ENCODE measurements at places on chromosomes 3 and 15. TPM values are rescaled to one million over a fixed set of nuclear protein-coding genes. Genes with fewer than 3 reads are reported as not detected.

Gene KATNBL1
- 51.6 TPM for total RNA-seq

DNA sequence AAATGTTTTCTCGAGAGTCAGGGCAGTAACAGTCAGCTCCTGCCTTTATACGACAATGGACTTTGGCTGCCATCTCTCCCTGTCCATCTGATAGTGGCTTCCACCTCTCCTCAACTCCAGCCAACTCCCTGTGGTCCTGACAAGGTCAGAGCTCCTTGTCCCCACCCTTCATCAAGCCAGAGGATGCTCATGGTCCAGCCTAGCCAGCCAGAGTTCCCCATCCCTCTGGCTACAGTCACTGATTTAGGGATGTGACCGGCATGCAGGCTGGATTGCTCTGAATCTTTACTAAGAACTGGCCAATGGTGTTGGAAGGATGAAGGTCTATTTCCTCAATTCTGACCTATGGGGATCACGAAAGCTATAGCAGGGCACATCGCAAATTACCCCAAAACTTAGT, 156.1 kb downstream of the OR4M2 start:
- H3K36me3 ChIP-seq = no peaks in the 10 kb centered on the region
- no peaks in the 10 kb centered on the region for H3K27me3 ChIP-seq
- no peaks in the 10 kb centered on the region for H3K4me1 ChIP-seq
- H3K27ac ChIP-seq = no peak overlapping the region

GRCh38 chr3:22121068-22121701, 370.2 kb upstream of the ZNF385D start:
- H3K27ac ChIP-seq = no peak overlapping the region
- no peak for DNase-seq
- H3K4me3 ChIP-seq = no peak overlapping the region
- H3K4me1 ChIP-seq = no peaks in the 10 kb centered on the region
- no peaks in the 10 kb centered on the region for H3K27me3 ChIP-seq

DNA sequence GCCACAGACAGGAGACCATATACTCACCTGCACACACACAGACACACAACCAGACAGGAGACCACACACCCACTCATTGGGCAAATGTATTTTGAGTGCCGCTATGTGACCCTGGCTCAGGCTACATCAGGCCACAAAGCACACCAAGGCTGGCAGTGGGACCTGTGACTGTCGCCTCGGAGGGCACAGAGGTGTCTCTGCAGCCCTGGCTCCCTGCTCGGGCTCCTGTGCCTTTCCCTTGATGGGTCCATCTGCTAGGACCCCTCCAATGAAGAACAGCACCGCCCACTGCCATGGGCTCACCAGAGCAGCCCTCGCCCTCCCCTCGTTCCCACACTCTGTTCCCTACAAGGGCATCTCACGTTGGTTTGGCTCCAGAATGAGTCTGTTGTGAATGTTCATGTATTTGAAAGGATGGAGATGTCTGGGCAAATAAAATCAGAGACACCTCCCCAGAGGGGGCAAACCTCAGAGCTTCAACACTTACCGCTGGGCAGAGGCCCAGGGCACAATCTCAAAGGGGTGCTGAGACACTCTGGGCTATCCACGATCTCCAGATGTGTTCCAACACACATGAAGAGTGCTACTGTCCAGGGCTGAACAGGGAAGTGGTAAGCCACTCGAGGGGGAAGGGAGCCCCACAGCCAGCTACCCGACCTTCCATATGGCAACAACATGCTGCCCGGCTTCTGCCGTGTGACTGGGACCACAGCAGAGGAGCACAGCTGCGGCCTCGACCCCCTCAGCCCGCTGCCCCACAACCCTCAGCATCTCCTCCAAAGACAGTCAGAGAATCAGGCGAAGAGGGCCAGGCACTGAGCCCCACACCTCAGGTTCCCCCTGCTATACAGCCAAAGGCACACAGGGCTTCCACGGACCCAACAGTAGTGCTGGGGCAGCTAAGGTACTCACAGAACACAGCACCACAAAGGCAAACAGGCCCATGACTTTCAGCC, 74.9 kb downstream of the OCA2 start:
- H3K36me3 ChIP-seq = no peaks in the 10 kb centered on the region
- no peak overlapping the region for H3K4me3 ChIP-seq
- H3K4me1 ChIP-seq = peaks cover 25% of the 10 kb centered on the region
- no peak for DNase-seq

DNA sequence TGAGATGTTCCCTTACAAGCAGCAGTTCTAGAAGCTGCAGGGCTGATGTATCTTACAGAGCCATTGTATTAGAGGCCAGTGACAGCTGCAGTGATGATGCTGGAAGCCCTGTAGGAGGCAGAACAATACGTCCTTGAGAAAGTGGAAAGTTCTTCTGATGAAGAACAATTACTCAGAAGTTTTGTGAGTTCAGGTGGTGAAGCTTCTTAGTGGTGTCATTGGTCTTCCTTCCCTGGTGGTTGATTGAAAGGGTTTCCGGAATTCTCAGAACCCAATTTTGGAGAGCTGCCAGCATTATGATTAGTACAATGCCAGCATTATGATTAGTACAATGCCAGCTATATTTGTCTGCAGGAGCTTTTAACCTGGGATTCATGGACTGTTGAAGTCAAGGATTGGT, 356.4 kb downstream of the MFSD1 start:
- no peak overlapping the region for H3K4me3 ChIP-seq
- no peaks in the 10 kb centered on the region for H3K4me1 ChIP-seq
- DNase-seq = no peak
- H3K27me3 ChIP-seq = no peaks in the 10 kb centered on the region
- H3K27ac ChIP-seq = no peak overlapping the region

DNA sequence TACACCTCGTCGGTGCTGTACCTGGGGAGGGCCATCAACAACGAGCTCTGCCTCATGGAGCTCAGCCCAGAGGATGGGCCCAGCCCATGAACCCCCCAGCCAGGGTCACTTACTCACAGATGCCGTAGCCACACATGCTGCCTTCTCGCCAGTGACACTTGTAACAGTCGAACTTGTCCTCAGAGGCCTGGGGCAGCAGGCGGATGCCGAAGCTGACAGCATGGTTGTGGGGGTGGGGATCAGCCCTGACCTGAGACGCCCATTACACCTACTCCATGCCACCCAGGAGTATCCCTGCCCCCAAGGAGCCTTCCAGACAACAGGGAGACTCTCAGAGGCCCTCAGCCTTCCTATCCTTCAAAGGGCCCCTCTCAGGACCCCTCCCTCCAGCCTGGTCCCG, 12.1 kb downstream of the ALS2CL start:
- no peaks in the 10 kb centered on the region for H3K27me3 ChIP-seq
- peaks cover 39% of the 10 kb centered on the region for H3K4me1 ChIP-seq
- peaks cover 5% of the 10 kb centered on the region for H3K36me3 ChIP-seq
- DNase-seq = no peak

DNA sequence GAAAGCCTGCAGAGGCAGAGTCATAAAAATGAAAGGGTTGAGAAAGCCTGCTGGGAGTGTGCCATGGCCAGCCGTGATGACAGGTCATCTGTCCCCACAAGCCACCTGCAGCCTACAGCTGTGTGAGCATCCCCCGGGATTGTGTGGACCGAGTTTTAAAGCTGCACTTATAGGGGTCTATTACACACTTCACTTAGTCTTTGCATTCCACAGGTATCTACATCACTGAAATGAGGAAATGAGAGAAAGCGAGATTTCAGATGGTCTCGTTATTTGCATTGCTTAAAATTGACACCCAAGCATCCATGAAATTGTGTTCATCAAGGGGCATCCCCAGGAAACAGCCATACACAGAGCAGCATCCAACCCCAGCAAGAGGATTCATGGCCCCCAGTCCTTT, 137.6 kb upstream of the TRIM42 start:
- no peak for DNase-seq
- H3K27ac ChIP-seq = no peak overlapping the region
- no peaks in the 10 kb centered on the region for H3K36me3 ChIP-seq
- no peaks in the 10 kb centered on the region for H3K27me3 ChIP-seq

- DNase-seq = no peak
- H3K27ac ChIP-seq = no peak overlapping the region
- H3K4me1 ChIP-seq = no peaks in the 10 kb centered on the region
- no peaks in the 10 kb centered on the region for H3K36me3 ChIP-seq
- H3K4me3 ChIP-seq = no peak overlapping the region
- H3K27me3 ChIP-seq = no peaks in the 10 kb centered on the region
Measured at GRCh38 chr3:100963041-100963440, 30.2 kb downstream of the ABI3BP start.

- no peaks in the 10 kb centered on the region for H3K27me3 ChIP-seq
- no peaks in the 10 kb centered on the region for H3K36me3 ChIP-seq
- no peak overlapping the region for H3K27ac ChIP-seq
Measured at GRCh38 chr3:194714137-194714455, 28.4 kb downstream of the FAM43A start.

DNA sequence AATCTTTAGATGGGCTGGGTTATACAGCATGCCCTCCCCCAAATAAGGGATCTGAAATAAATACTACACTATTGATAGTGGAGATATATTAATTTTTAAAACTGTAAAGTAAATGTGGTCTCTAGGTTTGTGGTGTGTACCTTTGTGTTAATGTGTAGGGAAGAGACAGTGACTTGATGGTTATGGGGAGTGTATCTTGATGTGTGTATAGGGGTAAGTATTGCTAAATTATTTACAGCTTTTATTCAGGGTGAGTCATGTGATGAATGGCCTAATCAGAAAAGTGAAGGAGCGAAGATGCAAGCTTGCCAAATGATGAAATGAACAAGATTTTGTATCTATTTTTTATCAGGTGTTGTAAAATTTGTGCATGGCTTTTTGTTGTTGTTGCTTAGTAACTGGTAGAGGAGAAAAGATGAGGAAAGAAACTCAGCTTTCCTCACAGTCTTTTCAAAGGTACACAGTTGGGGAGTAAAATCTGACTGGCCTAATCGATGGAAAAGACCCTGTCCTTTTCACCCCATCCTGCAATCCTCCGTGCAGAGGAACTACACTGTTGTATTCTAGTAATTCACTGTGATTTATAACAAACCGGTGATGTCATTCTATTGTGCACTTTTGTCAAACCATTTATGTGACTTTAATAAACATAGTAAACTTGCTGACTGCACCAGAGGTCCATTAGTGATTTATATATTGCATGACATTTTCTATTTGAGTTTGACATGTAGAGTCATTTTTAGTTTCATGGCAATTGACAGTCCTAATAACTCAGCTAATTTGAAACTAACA, 17.7 kb downstream of the FEM1B start:
- peaks cover 7% of the 10 kb centered on the region for H3K4me1 ChIP-seq
- no peak for DNase-seq
- H3K4me3 ChIP-seq = no peak overlapping the region
- H3K27me3 ChIP-seq = no peaks in the 10 kb centered on the region
- H3K27ac ChIP-seq = no peak overlapping the region

Gene TICRR
- under 0.01 TPM for total RNA-seq

Gene SRGAP3
- total RNA-seq = 58.9 TPM

- peaks cover 26% of the 10 kb centered on the region for H3K4me1 ChIP-seq
- DNase-seq = peak; percentile 17
- H3K4me3 ChIP-seq = no peak overlapping the region
- no peaks in the 10 kb centered on the region for H3K36me3 ChIP-seq
- no peaks in the 10 kb centered on the region for H3K27me3 ChIP-seq
- peak overlapping the region; percentile 31 for H3K27ac ChIP-seq
Measured at GRCh38 chr3:57803647-57804081, 47.6 kb downstream of the SLMAP start.

GRCh38 chr15:43483297-43484128, 9.4 kb downstream of the TP53BP1 start:
- H3K4me3 ChIP-seq = no peak overlapping the region
- H3K27ac ChIP-seq = no peak overlapping the region
- DNase-seq = no peak
- H3K27me3 ChIP-seq = no peaks in the 10 kb centered on the region
- peaks cover 17% of the 10 kb centered on the region for H3K36me3 ChIP-seq

Gene GABRR3
- total RNA-seq = not detected

GRCh38 chr3:158278187-158278586, 168.3 kb downstream of the RSRC1 start:
- H3K27me3 ChIP-seq = no peaks in the 10 kb centered on the region
- no peaks in the 10 kb centered on the region for H3K36me3 ChIP-seq
- no peak for DNase-seq

DNA sequence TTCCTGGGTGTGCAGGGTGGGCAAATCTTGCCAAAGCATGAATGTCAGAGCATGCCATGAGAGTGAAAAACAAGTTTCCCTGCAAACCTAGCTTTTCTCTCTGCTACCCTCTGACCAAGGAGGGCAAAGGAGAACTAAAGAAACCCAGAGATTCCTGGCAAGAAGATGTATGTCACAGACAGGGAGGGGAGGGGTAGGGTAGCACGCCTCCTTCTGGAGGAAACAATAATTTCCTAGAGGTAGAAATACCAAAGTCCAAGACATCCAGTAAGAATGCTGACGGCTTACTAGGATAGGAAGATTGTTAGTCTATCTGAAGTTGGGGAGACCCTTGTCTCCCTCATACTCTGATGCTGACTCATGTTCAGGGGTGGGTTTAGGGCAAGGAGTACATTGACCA, 203.9 kb downstream of the NR1D2 start:
- no peak overlapping the region for H3K27ac ChIP-seq
- H3K4me3 ChIP-seq = no peak overlapping the region
- no peak for DNase-seq

- H3K27ac ChIP-seq = peak overlapping the region; percentile 89
- H3K36me3 ChIP-seq = no peaks in the 10 kb centered on the region
- no peak overlapping the region for H3K4me3 ChIP-seq
- H3K27me3 ChIP-seq = no peaks in the 10 kb centered on the region
- DNase-seq = peak; percentile 59
Measured at GRCh38 chr3:43389388-43390254, 103.3 kb downstream of the SNRK start.

Gene PATL2
- total RNA-seq = 3.8 TPM

- no peaks in the 10 kb centered on the region for H3K4me1 ChIP-seq
- H3K4me3 ChIP-seq = no peak overlapping the region
- H3K27ac ChIP-seq = no peak overlapping the region
- H3K27me3 ChIP-seq = no peaks in the 10 kb centered on the region
- no peak for DNase-seq
Measured at GRCh38 chr3:124315215-124316033, 323.5 kb upstream of the ROPN1 start.

Gene SPINK8
- total RNA-seq = not detected

- peaks cover 8% of the 10 kb centered on the region for H3K36me3 ChIP-seq
- H3K4me3 ChIP-seq = no peak overlapping the region
- no peak overlapping the region for H3K27ac ChIP-seq
- peaks cover 27% of the 10 kb centered on the region for H3K4me1 ChIP-seq
Measured at GRCh38 chr3:16365491-16366128, 100.6 kb downstream of the OXNAD1 start.

GRCh38 chr3:172658344-172659245, 52.3 kb downstream of the NCEH1 start:
- H3K4me1 ChIP-seq = no peaks in the 10 kb centered on the region
- H3K27me3 ChIP-seq = no peaks in the 10 kb centered on the region
- DNase-seq = no peak

Gene DUOX1
- total RNA-seq = 132 TPM

DNA sequence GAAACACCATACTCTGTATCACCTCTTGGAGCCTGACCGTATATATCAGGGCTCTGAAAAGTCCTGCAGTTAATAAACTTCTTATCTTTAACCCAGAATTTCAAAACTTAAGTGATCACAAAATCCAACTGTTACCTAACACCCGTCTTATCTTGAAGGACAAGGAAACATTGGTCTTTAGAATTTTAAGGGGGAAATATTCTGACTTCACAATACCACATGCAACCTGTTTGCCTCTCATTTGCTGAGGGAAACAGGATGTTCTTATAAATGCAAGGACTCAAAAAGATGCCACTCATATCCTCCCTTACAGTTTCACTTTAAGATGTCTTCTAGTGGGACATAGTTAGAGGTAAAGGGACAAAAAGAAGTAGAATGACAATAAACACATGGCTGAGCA, 67.9 kb downstream of the CRTC3 start:
- peaks cover 54% of the 10 kb centered on the region for H3K4me1 ChIP-seq
- no peak for DNase-seq
- no peak overlapping the region for H3K4me3 ChIP-seq
- H3K27me3 ChIP-seq = no peaks in the 10 kb centered on the region
- H3K36me3 ChIP-seq = no peaks in the 10 kb centered on the region

Gene FLNB
- total RNA-seq = 248 TPM
